Kasumi-1 (cell line): ENCODE measurements at places on chromosomes 5 and 9.

GRCh38 chr5:176454724-176455394 lies 6.7 kb downstream of the FAF2 start:
- no peak for DNase-seq

GRCh38 chr9:134880484-134881312 lies at the start of gene FCN2:
FCN2 (plus strand) TSS chr9:134880810; CDS start chr9:134880822, 12 bp downstream.
- no peak for DNase-seq

- DNase-seq = no peak
These were observed 66.7 kb downstream of the DOCK2 start for GRCh38 chr5:169703813-169704212.

DNA sequence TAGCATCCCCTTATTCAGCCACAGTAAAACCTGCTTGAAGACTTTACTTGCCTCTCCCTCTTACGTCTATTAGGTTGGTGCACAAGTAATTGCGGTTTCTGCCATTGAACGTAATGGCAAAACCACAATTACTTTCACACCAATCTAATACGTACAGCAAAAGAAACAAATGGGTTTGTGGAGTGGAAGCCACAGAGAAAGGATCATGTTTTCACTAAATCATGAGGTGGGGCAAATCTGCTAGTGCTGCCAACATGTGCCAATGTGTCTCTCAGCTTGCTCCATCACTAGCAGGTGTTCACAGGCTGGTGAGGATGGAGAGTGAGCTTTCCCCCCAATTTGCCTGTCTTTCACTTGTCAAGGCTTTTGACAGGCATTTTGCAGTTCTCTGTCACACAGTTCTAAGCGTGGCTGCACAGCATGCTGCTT lies 15.9 kb downstream of the DMAC1 start:
- no peak for DNase-seq

DNA sequence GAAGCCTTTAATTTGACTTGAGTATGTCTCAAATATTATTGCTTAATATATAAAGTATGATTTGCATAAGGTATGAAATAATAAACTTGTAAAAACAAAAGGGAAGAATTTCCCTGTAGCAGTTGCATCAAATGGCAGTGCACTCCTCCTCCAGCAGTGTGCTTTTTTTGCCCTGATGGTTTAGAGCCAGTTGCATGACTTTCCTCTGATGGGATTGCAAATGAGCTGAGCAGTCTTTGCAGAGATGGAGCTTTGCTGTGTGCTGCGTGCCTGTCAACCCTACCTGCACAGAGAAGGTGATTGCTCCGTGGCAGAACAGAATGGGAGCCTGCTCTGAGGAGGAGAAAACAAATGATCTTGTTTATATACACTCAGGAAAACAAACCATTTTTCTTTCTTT lies 22.7 kb upstream of the CATSPER3 start:
- no peak for DNase-seq

DNA sequence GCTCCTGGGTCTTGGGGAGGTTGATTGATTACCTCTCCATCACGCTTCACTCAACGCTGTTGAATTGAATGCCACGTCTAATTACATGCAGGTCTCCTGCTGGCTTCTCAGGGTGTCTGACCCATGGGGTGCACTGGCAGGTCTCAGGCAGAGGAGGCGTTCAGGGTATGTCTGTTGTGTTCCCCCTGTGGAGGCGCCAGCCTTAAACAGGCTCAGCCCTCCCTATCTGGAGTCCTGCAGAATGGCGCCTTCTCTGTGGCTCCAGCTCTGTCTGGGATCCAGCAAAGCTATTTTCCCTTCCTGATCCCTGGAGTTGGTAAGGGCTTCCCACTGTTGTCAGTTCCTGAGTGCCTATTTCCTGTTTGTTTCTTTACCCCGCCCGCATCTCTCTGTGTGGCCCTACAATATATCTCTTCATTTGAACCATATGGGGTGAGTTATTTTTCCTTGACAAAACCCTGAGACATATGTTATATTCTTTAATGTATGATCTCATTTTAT lies 150.0 kb downstream of the NTRK2 start:
- no peak for DNase-seq

GRCh38 chr5:109690242-109690974 lies 681 bp downstream of the MAN2A1 start:
- DNase-seq = peak; percentile 17
